ENCODE measurements at places on chromosomes 16 and 17. TPM values are rescaled to one million over a fixed set of nuclear protein-coding genes. Genes with fewer than 3 reads are reported as not detected.

APOH gene
- total RNA-seq, result not detected

CNGB1 gene
- not detected for total RNA-seq

TRIM65 gene
- 11.4 TPM for total RNA-seq

RND2 gene
- 0.45 TPM for total RNA-seq

CCDC78 gene
- total RNA-seq, result 1.8 TPM

SLC5A11 gene
- not detected for total RNA-seq

PABPN1L gene
- total RNA-seq, result not detected

PRSS27 gene
- 1.3 TPM for total RNA-seq

GRAPL gene
- not detected for total RNA-seq

Data from fibroblast of the aortic adventitia (primary cell).